AG09309 (cell line): ENCODE measurements at places on chromosomes 16 and 17.

- DNase-seq, result peak; percentile 84
These were observed 1.2 kb upstream of the SPAG9 start for GRCh38 chr17:51121620-51122472.

GRCh38 chr17:699345-699744, 15.3 kb downstream of the VPS53 start:
- no peak for DNase-seq

GRCh38 chr16:24852281-24852721, 6.5 kb downstream of the SLC5A11 start:
- DNase-seq, result no peak

DNA sequence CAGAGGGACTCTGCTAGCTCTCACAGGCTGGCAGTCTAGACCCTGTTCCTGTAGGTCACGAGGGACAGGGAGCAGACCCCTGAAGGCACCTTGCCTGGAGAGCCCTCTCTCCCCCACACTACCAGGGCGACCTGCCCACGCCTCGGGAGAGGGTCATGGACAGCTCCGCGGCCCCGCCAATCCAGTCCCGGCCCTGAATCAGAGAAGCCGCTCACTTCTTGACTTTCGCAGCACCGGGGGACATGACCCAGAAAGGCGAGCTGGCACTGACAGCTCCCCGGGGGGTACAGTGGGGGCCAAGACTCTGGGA, 5.1 kb downstream of the KIFC3 start:
- no peak for DNase-seq

DNA sequence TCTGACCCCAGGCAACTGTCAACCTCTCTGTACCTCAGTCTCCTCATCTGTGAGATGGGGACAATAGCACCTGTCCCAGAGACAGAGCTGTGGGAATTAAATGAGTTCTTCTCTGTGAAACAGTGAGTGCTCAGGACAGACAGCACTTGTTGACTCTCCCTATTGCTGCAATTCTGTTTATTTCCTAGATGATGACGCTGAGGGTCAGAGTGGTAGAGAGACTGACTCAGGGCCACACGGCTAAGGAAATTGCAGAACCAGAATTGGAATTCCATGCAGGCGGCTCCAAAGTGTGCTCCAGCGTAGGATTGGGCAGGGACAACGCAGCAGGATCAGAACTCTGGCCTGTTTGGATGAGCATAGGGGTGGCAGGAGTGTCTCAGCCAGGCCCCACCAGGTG, 302.2 kb downstream of the C16orf95 start:
- no peak for DNase-seq

GRCh38 chr17:70691150-70691549, 521.8 kb downstream of the KCNJ2 start:
- DNase-seq, result no peak

GRCh38 chr17:50289278-50289677, 15.0 kb downstream of the TMEM92 start:
- DNase-seq, result no peak

DNA sequence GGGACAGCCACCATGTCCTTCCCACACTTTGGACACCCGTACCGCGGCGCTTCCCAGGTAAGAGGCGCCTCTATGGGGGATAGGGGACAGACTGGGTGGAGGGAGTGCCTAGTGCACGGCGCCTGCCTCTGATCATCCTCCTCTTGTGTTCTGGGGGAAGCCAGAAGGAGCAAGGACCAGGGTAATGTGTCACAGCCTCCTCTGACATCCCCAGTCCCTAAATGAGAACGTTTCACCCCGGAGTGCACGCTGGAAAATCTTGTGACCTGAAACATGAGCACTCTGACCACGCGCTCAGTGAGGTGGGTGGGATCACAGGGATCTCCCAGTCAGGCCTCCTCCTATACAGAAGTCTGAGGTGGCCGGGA, 1.1 kb downstream of the IRX6 start:
- no peak for DNase-seq

- no peak for DNase-seq
These were observed 1.2 kb downstream of the TMEM238L start for GRCh38 chr17:10802496-10803284.

- DNase-seq, result no peak
These were observed 79.0 kb upstream of the TOB1 start for GRCh38 chr17:50944902-50945720.

DNA sequence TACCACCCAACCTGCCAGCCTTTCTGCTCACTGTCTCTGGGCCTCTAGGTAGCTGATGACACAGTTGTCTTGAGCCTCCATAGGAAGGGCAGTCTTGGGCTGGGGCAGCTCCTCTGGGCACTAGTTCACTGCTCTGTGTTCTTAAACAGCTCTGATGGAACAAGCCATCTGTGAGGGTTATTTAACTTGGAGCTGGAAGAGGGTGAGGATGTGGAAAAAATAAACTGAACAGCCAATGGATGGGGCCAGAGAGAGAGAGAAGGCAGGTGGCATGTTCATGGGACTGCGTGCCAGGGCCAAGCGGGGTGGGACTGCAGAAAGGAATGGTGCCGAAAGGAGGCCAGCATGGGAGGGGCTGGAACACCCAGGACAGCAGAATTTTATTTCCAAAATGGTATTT, 52.6 kb downstream of the HIC1 start:
- no peak for DNase-seq

DNA sequence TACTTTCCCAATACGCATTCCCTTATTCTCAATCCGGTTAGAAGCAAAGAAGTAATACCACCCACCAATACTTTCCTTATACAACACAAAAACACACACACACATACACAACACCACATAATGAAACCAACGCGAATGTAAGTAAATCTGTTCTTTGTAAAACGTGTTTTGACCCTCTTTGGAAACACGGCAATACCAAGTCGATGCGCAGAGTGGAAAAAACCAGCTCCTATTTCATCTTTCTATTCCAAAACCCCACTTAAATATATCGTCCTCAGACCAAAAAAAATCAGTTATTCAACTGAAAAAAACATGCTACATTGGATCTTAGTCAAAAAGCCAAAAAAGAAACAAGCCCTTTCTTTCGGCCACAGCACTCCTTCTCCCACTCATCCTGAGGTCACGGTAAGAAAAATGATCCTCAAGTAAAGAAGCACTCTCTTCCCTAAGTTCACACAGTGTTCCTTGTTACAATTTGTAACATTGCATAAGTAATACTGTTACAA, 31.0 kb upstream of the ARL4D start:
- DNase-seq, result peak; percentile 82

DNA sequence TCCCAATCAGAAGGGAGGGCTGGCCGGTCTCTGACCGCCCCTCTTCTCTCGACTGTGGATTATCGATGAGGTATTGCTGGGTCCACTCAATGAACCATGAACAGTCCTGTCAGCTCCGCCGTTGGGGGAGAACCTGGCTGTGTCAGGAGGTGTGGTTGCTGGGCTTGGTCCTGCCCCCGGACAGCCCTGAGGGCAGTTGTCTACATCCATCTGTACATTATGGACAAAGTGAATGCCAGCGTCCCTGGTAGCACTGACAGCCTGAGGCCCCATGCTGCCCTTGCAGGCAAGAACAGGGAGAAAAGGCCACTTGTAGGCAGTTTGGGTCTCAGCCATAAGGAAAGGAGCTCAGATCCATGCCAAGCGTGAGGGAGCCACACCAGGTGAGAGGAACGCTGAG, 38.9 kb downstream of the ST3GAL2 start:
- no peak for DNase-seq

DNA sequence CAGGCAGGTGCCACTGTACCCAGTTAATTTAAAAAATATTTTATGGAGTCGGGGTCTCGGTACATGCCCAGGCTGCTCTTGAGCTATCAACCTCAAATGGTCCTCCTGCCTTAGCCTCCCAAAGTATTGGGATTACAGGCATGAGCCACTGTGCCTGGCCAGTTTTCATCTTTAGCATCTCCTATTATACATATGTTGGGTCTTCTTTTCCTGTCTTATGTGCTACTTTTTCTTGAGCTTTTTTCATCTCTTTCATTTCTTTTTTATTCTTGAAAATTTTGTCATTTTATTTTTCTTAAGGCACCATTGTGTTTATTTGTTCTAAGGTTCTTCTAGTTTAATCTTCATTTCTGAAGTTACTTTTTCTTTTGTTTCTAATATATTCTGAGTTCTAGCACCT, 20.7 kb downstream of the BANP start:
- DNase-seq, result no peak

GRCh38 chr17:75611851-75612429, 21.3 kb upstream of the SMIM5 start:
- no peak for DNase-seq

DNA sequence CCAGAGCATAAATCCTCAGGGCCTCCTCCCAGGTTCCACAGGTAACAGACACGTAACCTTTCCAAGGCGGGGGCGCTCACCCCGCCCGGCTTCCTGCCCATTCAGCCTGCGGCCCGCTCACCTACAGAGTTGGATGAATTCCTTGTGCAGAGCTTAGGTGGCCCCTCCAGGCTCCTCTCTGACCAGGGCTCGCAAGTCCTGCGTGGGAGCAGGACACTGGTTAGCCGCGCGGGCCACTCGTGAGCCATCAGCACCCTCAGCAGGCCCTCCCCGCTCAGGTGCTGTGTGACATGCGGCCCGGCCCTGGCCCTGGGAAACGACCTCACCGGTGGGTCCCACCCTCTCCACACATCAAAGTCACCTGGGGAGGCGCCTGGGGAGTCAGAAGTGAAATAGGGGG, 528 bp downstream of the TERB1 start:
- no peak for DNase-seq

GRCh38 chr16:4477966-4478365, 1.8 kb downstream of the HMOX2 start:
- no peak for DNase-seq

- DNase-seq, result no peak
These were observed 589 bp downstream of the PEMT start for GRCh38 chr17:17590883-17591354.

DNA sequence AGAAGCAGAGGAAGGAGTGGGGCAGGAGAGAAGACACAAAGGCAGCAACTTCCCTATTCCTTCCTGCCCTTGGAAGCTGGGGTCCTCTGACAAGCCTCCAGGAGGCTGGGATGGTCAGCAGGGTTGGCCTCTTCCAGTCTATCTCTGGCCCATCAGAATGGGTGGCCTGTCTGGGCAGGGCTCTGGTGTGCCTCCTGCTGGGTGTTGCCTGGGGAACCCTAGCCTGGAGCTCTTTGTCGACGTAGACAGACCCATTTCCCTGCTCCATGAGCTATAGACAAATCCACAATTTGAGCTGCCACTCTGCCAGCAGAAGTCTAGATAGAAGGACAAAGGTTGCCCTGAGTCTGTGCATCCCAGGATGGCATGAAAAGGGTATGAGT, 11.4 kb downstream of the IGFBP4 start:
- no peak for DNase-seq

GRCh38 chr17:50922721-50923405, 56.7 kb upstream of the TOB1 start:
- DNase-seq, result no peak

GRCh38 chr17:292016-292415, 60.6 kb downstream of the RPH3AL start:
- DNase-seq, result no peak

DNA sequence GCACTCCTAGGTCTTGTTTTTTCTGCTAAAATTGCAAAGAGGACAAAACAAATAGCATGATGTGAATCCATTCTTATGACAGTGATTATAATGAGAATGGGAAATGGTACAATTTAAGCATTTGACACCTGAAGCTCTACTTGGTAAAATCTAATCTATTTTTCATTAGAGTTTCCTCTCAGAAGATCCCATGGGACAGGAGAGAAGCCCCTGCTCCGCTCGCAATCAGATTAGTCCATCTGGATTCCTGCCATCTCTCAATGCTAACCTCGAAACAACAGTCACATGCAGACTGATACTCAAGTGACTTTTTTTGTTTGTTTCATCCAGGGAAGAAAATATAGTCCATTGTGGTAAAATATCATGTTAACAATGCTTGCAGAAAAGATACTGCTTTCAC, 107.4 kb upstream of the TOM1L1 start:
- DNase-seq, result no peak

GRCh38 chr16:66714654-66715307, 18.2 kb upstream of the CMTM4 start:
- no peak for DNase-seq

- DNase-seq, result no peak
These were observed 6.7 kb downstream of the FOXL1 start for GRCh38 chr16:86584726-86585721.

- DNase-seq, result no peak
These were observed 928 bp downstream of the HBA1 start for GRCh38 chr16:177394-177822.

DNA sequence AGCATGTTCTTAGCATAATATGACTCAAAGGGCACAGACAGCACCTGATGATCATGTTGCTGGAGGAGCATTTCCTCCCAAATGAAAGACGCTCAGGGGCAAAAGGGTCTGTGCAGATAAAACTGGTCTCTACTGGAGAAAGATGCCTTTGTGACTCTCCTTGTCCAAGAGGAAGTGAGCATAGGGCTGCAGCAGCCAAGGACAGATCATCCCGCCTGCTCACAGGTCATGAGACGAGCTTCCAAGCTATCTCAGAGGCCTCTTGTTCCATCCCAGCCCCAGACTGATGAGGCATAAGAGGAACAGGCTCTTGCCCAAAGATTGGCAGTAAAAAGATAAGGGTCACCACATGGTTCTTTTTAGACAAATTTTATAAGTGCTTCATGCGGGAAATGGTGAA, 141.8 kb downstream of the KATNIP start:
- DNase-seq, result no peak

DNA sequence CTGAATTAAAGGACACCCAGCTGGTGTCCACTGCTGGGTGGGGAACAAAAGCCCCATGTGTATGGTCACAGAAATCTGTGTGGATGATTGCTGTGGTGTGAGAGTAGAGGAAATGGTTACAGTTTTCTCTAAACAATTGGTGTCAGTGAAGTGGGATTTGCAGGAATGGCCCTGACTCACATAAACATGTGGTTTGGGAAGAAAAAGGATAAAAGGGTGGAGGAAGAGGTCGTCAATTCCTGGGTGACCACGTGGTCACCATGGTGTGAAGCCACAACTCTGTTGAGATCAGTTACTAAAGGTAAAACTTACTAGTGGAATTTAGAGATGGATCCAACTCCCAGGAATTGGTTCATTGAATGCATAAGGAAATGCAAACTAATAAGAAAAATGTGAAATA, 3.6 kb upstream of the TUBG2 start:
- no peak for DNase-seq

GRCh38 chr16:85440744-85441143, 172.4 kb upstream of the GSE1 start:
- DNase-seq, result no peak

- no peak for DNase-seq
These were observed 40.8 kb downstream of the RNF157 start for GRCh38 chr17:76199469-76199868.
